ENCODE measurements at places on chromosomes 5 and 9.
A peak's percentile ranks its signal among the peaks of the same experiment; 100 is the strongest.

DNA sequence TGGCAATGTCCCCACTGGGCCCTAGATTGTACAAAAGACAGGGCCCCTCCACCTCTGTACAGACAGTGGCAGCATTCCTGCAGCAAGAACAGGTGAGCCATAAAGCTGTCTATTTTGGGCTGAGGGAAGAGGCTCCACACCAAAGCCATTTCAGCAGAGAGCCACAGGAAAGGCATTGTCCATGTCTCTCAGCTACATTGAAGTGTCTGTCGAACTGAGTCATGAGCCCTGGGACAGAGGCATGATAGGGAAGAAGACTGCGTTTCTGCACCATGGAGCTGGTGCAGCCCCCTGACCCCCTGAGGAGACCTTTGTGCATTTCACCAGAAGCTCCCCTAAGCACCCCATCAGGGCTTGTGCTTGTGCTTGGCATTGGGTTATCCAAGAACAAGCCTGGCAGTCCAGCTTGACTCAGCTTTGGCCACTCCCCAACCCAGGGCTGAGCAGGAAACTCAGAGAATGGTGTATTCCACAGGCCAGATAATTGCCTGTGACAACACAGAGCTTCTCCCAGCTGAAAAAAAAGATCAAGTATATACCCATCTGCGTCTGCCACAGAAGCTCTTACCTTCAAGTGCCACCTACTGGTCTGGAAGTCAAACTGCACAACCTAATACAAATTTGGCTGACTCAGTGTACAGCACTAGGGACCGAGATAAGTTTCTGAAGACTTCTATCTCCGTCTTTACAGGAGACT is 5.9 kb upstream of the FRMD3 start:
- DNase-seq: peak; percentile 36

- no peak for DNase-seq
Measured at GRCh38 chr9:14238518-14238917, 75.4 kb downstream of the NFIB start.

DNA sequence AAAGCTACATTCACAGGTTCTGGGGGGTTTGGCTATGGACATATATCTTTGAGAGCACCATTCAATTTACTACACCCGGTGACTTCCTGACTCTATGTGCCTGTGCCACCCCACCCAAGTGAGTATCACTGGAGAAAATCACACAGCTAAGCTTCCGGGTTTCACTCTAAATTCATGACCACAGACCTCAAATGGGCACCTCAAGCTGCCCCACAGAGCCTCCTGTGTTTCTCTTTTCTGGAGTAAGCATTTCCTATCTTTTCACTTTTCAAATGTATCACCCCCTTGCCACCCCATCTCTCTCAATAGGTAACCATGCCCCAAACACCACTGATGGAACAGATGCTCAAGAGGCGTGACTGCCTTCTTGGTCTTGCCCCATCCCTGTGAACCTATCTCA is 49.2 kb upstream of the NEK6 start:
- DNase-seq: no peak

DNA sequence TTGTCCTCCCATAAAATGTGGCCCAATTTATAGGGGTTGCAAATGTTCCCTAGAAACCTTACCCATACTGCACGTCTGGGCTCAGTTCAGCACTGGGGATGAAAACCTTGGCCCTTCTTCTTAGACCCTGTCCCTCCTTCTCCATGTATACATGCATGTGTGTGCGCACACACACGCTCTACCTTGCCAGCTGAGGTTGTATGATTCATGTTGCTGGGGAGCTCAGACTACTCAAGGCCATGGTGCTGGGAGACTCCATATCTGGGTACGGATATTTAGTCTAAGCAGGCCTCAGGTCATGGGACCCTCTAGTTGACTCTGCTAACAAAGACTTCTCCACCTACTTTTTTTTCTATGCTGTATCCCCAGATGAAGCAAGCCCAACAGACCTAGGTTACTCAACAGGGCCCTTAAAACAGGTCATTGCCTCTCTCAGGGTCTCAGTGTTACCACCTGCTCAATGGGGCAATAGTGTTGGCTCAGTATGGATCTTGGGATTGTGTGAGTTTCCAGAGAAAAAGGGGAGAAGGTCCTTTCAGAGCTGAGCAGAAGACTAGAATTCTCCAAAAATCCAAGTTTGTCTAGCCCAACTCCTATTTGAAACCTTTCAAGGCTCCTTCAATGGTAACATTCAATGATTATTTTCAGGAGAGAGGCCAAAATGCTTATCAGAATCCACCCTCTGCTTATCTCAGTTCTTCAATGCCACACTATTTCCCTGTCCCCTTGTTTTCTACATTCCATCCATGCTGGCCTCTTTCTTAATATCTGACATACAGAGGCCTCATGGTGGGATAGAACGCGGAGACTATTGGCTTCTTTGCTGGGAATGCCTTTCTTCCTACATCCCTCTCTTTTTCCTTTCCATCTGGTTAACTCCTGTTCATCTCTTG is 123.6 kb upstream of the PITX1 start:
- no peak for DNase-seq

GRCh38 chr5:68377733-68378132 is 162.2 kb downstream of the PIK3R1 start:
- no peak for DNase-seq

DNA sequence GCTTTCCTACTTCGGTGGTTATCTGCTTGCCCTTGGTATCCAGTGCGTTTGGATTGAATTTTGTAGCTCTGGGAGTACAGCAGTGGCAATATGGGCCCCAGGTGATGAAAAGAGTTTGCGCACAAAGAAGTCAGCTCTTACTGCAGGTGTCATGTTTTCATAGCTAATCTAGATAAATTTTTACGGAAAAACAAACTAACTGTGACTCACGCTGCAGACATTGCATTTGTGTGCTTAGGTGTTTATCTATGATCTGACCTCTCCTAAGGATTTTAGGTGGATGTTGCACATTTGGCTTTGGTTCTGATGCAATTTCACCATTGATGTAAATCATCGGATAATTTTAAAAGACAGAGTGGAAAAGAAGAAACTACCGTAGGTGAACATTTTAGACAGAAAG is 92.1 kb downstream of the VCAN start:
- no peak for DNase-seq

DNA sequence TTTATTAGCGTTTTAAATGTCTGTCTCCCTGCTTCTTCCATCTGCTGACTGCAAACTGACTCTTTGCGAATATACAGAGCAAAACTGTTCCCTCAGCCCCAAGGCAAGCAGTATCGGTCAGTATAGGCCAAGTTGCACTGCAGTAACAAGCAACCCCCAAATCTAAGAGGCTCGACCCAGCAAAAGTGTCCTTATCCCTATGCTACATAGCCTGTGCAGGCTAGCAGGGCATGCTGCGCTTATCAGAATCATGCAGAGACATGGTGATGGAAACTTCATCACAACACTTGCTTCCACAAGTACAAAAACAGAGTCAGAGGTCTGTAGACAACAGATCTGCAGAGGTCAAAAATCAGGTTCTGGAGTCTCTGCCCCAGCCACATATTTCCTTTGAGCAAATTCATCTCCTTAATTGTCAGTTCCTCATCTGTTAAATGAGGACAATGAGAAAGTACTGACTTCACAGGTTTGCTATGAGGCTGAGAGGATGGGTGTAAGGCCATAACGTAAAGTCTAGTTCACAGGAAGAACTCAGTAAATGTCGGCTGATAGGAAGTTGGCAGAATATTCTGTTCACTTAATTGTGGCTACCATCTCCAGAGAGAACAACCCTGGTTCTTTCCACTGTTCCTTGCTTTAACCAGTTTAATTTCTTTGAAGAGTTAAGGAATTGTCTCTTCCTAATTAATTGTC is 9.6 kb upstream of the IL17B start:
- DNase-seq: no peak

DNA sequence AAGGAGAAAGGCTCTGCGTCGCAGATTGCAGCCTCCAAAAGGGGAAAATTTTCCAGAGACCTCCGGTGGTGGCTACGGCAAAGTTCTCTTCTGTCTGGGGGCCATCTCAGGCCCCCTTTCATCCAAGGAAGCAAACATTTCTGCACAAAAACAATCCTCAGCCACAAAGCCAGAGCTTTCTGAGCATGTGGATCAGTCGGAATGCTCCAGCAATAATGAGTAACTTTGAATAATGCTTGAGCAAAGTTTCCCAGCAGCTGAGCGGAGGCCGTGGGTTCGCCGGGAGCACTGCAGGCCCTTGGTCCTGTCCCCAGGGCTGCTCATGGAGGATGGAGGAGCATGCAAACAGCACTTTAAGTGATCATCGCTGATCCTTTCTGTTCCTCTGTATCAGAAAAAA is 60.2 kb upstream of the UNC5A start:
- DNase-seq: no peak

GRCh38 chr9:127181315-127181580 is 58.8 kb upstream of the ANGPTL2 start:
- DNase-seq: no peak

GRCh38 chr9:91824601-91825305 is 125.3 kb downstream of the ROR2 start:
- no peak for DNase-seq

GRCh38 chr9:79812507-79813257 is 240.9 kb downstream of the TLE4 start:
- DNase-seq: peak; percentile 23

DNA sequence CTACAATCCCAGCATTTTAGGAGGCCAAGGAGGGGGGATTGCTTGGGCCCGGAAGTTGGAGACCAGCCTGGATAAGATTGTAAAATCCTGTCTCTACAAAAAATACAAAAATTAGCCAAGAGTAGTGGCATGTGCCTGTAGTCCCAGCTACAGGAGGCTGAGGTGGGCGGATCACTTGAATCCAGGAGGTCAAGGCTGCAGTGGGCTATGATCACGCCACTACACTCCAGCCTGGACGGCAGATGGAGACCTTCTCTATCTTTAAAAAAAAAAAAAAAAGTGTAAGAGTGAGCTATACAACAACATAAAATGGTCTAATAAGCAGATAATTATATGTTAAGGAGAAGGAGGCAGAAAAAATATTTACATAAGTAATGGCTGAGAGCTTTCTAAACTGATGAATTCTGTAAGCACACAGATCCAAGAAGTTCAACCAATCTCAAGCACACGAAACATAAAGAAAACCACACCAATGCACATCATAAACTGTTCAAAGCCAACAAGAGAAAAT is 23.0 kb downstream of the CDC14B start:
- DNase-seq: no peak

- DNase-seq: no peak
Measured at GRCh38 chr5:136032564-136032963, 3.8 kb downstream of the TGFBI start.

DNA sequence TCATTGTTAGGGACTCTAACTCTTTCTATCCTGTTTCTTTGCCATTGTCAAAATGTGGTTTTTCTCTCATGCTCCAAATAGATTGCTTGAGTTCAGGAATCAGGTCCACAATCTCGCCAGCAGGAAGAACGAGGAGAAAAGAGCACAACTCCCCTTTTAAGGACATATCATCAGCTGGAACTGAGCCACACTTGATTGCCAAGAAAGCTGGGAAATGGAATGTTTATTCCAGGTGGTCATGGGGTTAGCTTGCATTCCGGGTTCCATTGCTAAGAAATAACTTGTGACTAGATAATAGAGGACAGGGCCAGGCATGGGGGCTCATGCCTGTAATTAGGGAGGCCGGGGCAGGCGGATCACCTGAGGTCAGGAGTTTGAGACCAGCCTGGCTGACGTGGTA is 32.4 kb upstream of the C9orf57 start:
- no peak for DNase-seq

DNA sequence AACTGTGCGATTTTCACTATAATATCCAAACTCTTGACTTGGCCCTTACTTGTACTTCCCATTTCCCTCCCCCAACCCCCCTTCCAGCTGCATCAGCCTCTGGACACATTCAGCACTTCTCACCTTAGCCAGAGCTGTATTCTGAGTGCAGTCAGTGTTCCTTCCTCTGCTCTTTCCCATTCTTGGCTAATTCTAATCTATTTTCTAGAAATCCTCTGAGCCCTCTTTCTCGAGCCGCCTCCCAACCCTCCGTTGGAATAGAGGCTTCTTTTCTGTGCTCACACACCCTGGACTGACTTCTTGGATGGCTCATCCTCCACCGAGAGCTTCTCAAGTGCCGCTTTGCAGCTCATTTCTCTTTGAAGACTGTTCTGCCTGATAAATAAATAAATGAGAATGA is 188.8 kb downstream of the NTRK2 start:
- DNase-seq: no peak

- DNase-seq: no peak
Measured at GRCh38 chr9:74817816-74818215, 69.9 kb downstream of the TRPM6 start.
